ENCODE measurements at places on chromosomes 1 and 21.

DNA sequence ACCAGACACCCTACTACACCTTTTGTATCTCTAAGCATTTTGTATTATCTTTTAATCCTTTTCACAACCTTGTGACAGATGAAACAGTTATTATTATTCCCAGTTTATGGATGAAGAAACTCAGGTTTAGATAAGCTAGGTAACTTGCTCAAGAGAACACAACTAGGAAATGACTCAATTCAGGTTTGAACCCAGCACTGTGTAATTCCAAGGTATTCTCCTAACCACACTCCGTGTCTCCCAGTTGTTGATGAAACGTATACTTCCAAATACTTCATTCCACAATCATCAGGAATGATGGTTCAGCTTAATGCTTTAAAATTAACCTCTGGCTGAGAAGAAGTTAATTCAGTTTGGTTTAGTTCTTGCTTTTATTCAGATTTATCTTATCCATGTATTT lies 51.7 kb upstream of the MRPS6 start:
- DNase-seq, result no peak

- no peak for DNase-seq
Observed at GRCh38 chr21:32413015-32413504, 554 bp downstream of the EVA1C start.

- DNase-seq, result no peak
Observed at GRCh38 chr1:186076006-186076405, 299.0 kb downstream of the TPR start.

- no peak for DNase-seq
Observed at GRCh38 chr1:53339736-53340635, 12.1 kb upstream of the LRP8 start.

All from CD4-positive, alpha-beta T cell treated with Interleukin-10 for 1 hour (primary cell).